HuH-7 (cell line): ENCODE measurements at places on chromosomes 4 and X.
A peak's percentile ranks its signal among the peaks of the same experiment; 100 is the strongest.

DNA sequence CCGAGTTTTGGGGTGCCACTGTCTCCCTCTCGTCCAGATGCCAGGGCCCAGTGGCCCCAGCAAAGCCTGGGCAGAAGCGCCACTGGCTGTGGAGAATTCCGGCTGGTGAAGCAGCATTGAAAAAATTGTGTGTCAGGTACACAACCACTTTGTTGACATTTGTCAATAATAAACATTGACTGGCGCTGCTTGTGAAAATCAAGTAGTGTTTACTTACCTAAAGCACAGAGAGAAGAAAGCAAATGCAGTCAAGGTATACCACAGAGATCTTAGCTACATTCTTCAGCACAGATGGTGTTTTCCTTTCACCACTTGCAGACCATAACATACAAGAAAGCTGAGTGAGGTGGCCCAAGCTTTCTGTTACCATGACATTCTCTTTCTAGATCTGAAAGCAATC is 14.5 kb upstream of the SLC7A11 start:
- no peak for DNase-seq

DNA sequence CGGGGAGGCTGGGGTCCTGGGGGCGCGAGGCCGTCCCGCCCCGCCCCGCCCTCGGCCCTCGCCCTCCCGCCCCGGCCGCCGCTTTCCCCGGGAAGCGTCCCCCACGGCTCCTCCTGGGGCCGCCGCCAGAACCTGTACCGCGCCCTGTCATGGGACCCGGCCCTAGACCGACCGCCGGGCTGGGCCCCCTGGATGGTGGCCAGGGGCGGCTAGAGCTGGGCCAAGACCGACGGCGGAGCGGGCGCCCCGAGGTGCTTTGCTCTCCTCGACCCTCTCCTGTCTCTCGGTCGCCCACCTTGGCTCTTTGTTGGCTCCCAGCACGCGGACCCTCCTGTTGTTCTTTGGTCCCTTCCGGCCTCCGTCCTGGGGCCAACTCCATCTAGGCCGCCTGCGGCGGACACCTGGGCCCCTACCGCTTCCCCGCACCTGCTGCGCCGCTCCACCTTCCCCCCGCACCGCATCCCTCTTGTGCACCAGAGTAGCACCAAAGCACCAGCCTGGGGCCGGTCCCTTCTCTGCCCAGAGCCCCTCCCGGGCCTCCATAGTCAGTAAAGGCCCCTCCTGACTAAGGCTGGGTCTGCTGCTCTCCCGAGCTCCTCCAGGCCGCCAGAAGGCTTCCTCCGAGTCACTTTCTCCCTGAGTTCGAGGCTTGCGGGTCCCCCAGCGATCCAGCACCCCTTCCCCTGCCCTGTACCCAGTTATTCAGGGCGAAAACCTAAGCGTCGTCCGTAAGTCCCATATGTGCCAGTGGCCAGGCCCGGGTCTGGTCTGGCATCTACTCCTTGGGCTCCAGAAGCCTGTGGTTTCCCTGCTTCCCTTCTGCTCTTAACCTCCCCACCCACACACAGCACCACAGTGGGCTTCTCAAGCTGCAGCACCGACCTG is 587 bp downstream of the TACC3 start:
- DNase-seq, result no peak

GRCh38 chr4:124686279-124686678 is 26.3 kb downstream of the ANKRD50 start:
- DNase-seq, result no peak

GRCh38 chrX:46582325-46582724 is 8.8 kb downstream of the CHST7 start:
- no peak for DNase-seq

GRCh38 chr4:99507762-99508161 is 3.1 kb upstream of the C4orf17 start:
- DNase-seq, result no peak

GRCh38 chr4:10201381-10202223 is 85.0 kb upstream of the WDR1 start:
- DNase-seq, result no peak

GRCh38 chrX:65595460-65595876 is 60.9 kb upstream of the LAS1L start:
- DNase-seq, result peak; percentile 53

GRCh38 chr4:120718979-120719566 is 203.5 kb downstream of the PRDM5 start:
- DNase-seq, result peak; percentile 10

- DNase-seq, result no peak
Observed at GRCh38 chr4:108851366-108851765, 88.5 kb upstream of the ETNPPL start.

DNA sequence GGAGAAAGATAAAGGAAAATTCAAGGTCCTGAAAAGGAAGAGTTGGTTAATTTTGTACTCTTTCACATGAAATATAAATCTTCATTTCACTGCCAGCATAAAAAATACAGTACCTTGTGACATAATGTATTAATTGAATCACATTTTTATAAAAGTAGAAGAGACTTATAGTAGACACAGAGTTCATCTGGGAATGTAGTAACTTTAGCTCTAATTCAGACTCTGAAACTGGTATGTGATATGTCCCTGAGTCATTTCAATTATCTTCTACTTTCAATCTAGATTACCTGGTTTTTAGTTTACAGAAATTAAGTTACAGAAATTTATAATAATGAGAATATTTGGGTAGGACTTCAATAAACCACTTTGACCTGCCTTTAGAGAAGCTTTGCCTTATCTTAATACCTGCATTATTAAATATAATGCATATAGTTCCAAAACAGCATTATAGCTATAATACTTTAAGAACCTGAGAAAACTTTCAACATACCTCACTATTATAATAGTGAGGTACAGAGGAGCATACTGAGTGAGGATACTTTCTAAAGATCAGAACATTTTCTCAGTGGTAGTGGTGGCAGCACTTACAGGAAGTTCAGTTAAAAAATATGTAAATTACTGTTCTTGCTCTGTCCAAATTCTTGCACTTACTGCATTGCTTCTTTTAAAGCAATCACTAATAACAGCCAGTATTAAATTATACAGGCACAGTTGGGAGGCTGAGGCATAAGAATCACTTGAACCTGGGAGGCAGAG is 11.2 kb downstream of the NEK1 start:
- DNase-seq, result no peak

DNA sequence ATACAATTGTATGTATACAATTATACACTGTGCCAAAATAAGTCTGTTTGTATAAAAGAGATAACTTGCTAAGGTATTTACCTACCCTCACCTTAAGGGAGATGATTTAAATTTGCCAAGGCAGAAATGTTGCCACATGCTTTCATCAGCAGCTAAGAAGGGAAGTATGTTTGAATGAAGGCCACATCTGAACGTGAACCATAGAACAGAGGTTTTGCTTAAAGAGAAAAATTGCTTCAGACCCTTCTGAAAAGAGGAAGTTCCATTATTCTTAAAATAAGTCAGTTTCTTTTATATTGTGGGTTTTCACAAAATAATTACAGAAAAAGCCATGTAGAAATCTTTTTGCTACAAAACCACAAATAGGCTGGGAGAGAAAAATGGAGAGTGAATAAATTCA is 621.5 kb upstream of the HTR2C start:
- no peak for DNase-seq

DNA sequence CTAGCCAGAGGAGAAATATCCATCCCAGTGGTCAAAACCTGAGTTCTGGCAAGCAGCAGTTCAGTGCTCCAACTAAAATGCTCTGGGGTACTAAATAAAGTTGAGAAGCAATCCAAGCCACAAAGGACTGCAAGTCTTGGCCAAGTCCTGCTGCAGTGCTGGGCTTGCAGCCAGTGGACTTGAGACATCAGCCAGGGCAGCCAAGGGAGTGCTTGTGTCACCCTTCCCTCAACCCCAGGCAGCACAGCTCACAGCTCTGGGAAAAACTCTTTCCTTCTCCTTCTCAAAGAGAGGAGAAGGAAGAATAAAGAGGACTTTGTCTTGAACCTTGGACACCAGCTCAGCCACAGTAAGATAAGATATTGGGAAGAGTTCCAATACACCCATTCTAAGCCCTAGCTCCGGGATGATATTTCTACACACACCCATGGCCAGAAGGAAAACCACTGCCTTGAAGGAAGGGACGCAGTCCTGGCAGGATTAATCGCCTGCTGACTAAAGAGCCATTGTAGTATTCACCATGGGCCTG is 99.8 kb downstream of the PTCHD1 start:
- no peak for DNase-seq
